Hippocampal formation (tissue), 2 donors: ENCODE measurements at places on chromosomes 2 and 18.

GRCh38 chr2:181780047-181780651, 99.8 kb upstream of the NEUROD1 start:
- no peak for DNase-seq

GRCh38 chr18:62436636-62437234, 86.1 kb upstream of the ZCCHC2 start:
- no peak for DNase-seq

DNA sequence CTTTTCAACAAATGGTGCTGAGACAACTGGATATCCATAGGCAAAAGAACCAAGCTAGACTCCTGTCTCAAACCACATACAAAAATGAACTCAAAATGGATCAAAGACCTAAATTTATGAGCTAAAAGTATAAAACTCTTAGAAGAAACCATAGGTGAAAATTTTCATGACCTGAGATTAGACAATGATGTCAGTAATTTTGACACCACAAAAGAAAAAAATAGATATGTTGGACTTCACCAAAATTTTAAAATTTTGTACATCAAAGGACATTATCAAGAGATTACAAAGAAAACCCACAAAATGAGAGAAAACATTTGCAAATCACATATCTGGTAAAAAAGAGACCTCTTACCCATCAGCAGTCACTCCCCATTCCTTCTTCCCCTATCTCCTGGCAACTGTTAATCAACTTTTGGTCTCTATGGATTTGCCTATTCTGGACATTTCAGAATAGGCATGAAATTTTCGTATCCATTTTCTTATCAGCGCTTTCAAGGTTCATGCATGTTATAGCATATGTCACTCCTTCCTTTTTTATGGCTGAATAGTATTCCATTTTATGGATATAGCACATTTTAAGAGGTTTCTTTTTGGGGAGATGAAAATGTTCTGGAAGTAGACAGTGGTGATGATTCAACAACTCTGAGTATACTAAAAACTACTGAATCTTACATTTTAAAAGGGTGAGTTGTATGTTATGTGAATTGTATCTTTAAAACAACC, 43.3 kb downstream of the FAM178B start:
- no peak for DNase-seq

DNA sequence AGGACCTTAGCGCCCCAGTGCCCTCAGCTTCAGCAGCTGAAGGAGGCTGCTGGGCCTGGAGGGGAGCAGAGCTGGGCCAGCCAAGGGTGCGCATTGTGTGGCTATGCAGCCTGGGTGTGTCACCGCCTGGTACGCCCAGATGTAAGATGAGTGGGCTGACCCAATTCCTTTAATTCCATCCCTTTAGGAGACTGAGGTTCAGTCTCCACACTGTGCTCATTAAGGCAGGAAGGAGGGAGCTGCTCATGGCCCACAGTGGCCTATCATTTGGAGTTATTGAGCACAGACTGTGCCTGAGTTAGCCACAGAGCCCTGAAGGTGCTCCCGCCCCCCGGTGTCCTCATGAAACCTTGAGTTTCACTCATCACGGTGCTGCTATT, 194.1 kb upstream of the GLI2 start:
- no peak for DNase-seq
